ENCODE measurements at places on chromosomes 11 and 22.

DNA sequence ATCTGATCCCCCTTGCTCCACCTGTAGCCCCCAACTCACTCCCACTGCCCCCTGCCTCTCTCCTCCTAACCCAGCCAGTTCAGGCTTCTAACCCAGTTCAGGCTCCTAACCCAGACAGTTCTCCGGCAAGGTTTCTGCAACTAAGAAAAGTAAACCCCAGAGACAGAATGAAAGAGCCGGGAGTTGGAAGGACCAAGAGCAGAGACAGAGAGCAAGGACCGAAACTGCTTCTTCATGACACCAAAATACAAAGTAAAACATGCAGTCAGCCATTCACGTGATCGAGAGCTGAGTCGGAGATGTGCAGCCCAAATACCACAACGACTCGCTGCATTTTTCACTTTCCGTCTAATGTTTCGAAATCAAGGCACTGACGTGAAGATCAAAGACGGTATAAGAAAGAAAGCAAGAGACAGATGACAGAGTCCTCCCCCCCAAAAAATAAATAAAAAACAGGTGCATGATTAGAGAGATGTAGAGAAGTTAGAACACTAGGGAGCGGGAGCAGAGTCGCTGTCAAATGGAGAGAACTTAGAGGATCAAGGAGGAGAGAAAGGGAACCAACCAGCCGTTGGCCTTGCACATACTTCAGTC, 884 bp downstream of the IL10RA start:
- no peak for DNase-seq

DNA sequence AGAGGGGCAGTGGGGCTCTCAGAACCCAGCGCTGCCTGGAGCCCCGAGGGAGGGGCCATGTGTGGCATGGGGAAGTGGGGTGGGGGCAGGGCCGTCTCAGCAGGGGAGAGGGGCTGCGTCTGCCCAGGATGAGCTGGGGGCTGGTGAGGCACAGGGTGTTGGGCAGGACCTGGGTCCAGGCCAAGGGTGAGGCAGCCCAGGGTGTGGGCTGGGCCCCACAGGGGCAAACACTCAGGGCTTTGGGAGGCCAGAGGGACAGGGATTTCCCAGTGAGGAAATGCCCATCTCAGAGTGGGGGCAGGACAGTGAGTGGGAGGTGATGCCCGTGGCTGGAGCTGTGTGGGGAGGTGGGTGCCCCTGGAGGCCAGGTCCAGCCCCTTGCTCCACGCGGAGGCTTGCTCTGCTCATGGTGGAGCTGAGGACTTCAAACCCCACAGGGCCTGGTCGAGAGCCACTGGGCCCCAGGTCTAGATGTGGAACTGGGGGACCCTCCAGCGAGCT, 5.4 kb downstream of the PLXNB2 start:
- DNase-seq, result no peak

DNA sequence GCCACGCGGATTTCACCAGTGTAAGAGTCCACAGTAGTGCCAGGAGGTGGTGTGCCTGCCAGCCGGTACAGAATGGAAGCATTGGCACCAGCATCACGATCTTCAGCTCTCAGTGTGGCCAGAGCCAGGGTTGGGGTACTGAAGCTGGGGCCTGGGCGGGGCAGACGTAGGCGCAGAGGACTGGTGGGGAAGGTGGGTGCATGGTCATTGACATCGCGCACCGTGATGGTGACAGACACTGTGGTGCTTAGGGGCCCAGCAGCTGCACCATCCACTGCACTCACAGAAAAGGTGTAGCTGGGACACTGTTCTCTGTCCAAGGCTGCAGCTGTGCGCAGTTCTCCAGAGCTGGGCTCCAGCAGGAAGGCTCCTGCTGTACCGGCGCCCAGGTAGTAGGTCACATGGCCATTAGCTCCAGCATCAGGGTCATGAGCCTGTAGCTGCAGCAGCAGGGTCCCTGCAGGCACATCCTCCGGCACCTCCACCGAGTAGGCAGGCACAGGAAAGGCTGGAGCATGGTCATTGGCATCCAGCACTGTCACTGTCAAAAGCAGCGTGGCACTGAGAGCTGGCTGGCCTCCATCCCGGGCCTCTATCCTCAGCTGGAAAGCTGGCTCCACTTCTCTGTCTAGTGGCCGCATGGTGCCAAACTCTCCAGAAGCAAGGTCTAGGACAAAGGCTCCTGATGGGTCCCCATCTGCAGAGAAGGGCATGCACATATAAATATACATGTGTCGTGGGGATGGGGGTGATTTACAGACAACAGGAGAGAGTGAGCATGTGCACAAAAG, 7.9 kb upstream of the TPP1 start:
- no peak for DNase-seq

- DNase-seq, result no peak
Observed at GRCh38 chr22:49613511-49614270, 214.0 kb downstream of the BRD1 start.

Data from left renal pelvis (tissue), 4 donors.